ENCODE measurements at places on chromosomes 2 and 18.

DNA sequence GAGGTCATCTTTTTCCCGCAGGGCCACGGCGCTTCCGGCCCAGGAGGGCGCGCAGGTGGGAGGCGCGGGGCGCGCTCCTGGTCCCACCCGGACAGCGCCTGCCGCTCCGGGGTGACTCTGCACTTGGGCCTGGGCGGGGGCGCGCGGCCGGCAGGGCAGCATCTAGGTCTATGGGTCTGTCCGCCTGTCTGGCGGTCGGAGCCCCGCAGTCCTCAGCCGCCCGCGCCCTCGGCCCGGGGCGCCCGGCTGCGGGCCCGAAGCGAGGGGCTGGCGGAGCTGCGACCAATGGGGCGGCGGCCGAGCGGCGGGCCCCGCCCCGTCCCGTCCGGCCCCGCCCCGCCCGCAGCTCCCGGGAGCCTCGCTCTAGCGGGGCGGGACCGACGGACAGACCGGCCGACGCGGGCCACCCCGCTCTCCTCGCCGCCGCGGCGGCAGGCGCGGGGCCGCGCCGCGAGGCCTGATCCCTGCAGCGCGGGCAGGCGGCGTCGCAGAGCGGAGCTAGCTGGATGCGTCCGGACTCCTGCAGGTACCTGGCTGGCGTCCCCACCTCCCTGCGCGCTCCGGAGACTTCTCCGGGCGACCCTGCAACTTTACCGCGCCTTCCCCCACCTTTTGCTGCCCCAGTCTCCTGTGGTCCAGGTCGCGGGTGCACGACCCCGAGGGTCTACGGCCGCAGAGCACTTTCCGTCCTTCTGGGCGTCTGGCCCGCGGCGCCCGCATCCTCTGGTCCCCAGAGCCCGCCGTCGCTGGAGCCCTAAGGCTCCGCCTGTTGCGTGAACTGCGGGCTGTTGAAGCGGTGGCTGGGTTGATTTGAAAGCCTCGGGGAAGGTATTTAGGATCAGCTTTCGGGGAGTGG is at the start of gene KCNS3:
TSS of gene KCNS3 (plus strand) at position 387 of the 856 bp plus-strand sequence. CDS start 52,342 bp downstream, outside the sequence.
- no peak for DNase-seq

GRCh38 chr2:165893556-165893955 is 60.0 kb downstream of the TTC21B start:
- DNase-seq, result no peak

DNA sequence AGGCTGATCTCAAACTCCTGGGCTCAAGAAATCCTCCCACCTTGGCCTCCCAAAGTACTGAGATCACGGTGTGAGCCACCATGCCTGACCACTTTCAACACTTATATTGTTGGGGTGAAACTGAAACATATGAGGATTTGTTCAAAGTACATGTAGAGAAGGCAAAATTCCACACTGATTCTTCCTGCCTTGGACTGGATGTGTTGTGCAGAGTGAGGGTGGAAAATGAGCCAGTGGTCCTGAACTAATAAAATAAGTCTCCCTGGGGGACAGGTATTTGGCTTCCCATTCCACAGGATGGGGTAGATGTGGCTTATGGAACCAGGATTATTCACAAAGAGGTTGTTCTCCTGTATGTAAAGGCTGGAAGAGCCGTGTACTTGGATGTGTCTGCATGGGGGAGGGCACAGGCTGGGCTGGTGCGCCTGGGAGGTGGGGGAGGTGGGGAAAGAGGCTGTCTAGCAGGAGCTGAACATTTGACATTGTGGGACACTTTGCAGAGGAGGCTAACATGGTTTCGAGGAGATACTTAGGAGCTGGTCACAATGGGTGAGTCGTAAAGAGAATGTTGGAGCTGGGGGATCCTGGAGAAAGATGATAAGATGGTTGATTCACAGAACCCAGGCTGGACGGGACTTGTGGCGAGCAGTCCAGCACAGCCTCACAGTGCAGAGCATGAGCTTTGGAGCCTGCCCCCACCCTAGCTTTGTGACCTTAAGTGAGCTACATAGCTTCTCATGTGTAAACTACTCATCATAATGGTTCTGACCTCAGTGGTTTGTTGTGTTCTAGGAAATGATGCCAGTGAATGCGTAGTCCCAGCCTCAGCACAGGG is at the start of gene TXNDC2:
TSS of gene TXNDC2 (plus strand) at position 804 of the 835 bp plus-strand sequence. CDS start 708 bp downstream, outside the sequence.
- DNase-seq, result no peak

- no peak for DNase-seq
Measured at GRCh38 chr2:214902286-214902685, 92.8 kb upstream of the BARD1 start.

GRCh38 chr2:156157670-156158069 is 174.9 kb downstream of the NR4A2 start:
- DNase-seq, result no peak

DNA sequence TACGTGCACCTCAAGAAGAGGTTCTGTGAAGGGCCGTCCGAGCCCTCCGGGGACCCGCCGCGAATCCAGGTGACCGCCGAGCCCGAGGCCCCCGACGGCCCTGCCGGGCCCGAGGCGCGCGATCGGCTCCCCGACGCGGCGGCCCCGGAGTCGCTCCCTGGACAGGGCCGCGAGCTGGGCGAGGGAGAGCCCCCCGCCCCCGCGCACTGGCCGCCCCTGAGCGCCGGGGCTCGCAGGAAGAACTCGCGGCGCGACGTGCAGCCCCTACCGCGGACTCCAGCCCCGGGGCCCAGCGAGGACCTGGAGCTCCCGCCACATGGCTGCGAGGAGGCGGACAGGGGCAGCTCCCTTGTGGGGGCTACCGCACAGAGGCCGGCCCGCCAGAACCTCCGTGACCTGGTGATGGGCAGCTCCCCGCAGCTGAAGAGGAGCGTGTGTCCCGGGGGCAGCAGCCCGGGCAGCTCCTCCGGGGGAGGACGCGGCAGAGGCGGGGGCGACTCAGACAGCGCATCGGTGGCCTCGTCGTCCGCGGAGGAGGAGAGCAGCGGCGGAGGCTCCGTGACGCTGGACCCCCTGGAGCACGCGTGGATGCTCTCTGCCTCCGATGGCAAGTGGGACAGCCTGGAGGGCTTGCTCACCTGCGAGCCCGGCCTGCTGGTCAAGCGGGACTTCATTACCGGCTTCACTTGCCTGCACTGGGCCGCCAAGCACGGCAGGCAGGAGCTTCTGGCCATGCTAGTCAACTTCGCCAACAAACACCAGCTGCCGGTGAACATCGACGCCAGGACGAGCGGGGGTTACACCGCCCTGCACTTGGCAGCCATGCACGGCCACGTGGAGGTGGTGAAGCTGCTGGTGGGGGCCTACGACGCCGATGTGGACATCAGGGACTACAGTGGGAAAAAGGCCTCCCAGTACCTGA is 812 bp downstream of the SOWAHC start:
- no peak for DNase-seq

GRCh38 chr2:160469164-160469563 is 24.4 kb downstream of the RBMS1 start:
- no peak for DNase-seq

- no peak for DNase-seq
Measured at GRCh38 chr2:219679041-219679440, 51.6 kb downstream of the SLC4A3 start.

GRCh38 chr2:128442053-128442751 is 123.5 kb upstream of the HS6ST1 start:
- no peak for DNase-seq

DNA sequence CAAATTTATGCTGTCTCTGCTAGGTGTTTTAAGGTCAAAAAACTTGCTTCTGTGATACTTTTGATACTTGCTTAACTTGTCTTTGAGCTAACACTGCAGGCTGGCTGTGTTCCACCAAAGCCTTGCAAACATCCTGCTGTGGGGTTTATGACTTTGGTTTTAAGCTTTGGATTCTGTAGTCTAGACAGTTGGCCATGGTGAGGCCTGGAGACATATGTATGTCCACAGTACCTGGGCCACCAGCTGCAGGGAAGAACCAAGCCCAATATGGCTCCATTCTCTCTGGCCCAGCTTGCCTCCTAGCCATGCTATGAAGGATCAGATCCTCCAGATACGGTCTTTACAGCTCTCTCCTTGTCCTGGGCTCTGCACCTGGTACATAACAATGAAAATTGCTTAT is 113.9 kb downstream of the INO80D start:
- no peak for DNase-seq

- DNase-seq, result no peak
Measured at GRCh38 chr2:210046851-210047500, 44.5 kb downstream of the RPE start.

DNA sequence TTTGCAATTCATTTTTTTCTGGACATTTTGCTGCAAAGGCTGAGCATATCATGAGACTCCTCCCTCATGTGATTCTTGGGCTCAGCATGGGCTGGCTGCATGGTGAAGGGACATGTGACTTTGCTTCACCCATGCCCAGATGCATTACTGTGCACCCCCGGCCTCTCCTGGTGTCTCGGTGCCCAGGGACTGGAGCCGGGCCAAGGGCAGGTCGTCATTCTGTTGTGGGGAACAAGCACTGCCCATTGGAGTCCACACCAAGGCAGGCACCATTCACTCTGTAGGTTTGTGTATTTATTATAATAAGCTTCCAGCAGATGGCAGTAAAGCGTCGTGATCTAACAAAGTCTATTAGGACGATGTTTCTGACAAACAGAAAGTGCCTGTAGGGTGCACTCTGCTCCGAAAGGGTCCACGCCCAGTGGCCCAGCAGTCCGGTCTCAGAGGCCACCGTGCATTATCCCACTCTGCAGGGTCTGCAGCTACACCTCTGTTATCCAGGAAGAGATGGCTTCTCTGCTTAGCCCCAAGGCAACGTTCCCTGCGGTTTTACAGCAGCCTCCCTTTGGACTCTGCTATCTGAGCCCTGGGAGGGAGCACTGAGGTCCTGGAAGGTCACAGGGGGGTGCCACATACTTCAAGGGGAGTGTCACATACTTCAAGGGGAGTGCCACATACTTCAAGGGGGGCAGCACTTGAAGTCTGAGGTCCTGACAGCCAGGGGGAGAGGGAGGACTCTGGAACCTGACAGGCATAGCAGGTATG is 219.6 kb downstream of the TSN start:
- peak; percentile 15 for DNase-seq

- no peak for DNase-seq
Measured at GRCh38 chr18:62282188-62282629, 42.9 kb upstream of the TNFRSF11A start.

GRCh38 chr18:37544217-37544616 is 21.4 kb downstream of the CELF4 start:
- no peak for DNase-seq

- no peak for DNase-seq
Measured at GRCh38 chr2:207163053-207163755, 2.5 kb downstream of the KLF7 start.

- DNase-seq, result no peak
Measured at GRCh38 chr2:181105562-181105961, 125.2 kb downstream of the UBE2E3 start.

DNA sequence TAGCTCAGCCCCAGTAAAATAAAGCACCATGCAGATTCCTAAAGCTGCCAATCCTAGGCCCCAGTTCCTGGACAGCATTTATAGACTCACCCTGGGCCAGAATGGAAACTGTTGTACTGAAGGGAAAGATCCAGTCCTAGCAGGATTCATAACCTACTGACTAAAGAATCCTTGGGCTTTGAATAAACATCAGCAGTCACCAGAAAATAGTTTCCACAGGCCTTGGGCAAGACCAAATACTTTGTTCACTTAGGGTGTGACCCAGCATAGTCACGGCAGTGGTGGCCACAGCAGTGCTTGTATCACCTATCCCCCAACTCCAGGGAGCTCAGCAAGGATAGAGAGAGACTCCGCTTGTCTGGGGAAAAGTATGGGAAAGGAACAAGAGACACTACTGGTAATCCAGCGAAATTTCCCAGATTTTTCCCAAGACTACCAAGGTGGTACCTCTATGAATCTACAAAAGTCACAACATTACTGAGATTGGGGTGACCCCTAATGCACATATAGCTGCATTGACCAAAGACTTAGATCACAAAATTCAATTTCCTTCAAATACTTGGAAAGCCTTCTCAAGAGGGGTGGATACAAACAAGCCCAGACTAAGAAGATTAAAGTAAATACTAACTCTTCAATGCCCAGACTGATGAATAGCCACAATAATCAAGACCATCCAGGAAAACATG is 748.1 kb upstream of the LRATD1 start:
- DNase-seq, result no peak

DNA sequence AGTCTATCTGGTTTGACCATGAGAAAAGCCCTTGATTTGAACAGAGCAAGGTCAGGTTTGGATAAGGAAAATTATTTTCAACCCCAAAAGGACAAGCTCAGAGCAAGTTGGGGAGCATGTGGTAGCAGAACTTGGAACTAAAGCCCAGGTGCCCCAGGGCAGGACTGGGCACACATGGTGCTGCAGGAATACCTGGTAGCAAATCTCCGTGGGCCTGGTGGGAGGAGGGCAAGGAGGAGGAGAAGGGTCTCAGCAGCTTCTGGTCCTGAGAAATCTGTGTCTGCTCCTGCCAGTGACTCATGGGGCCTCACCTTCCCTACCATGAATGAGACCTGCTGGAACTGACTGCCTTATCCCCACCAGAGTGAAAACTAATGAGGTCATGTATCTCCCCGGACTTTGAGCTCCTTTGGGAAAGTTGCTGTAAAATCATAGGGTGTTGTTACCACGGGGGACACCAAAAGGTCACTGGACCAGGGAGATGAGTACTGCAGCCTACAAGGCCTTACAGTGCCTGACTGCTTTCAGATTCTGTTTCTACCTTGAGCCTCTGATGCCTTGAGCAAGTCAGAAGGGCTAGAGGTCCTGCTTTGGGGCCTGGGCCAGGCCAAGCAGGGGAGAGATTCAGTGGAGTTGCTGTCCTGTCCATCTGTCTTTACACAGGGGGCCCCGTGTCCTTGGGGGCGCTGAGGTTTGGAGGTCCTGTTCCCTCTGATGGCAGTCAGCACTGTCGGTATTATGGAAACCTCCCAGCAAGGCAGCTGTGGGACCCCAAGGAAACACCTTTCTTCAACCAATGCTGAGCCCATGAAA is 304.0 kb downstream of the MYCN start:
- DNase-seq, result no peak

DNA sequence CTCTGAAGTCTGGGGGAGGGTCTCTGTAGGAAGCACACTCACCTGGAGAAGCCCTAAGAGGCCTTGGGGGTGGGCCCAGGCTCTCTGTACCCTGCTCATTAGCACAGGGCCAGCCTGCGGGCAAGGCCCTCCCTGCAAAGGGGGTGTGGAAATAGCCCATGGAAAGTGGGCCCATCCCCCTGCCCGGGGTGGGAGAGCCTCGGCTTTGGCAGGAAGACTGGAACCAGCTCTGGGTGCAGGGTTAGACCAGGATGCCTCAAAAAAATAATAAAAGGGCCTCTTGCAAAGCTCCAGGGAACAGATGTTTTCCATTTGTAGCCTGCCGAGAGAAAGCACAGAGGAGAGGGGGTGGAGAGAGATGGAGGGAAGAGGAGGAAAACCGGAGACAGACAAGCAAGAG is 98.7 kb downstream of the STPG4 start:
- no peak for DNase-seq

- DNase-seq, result peak; percentile 49
Measured at GRCh38 chr2:179898873-179899272, 37.5 kb upstream of the ZNF385B start.

- no peak for DNase-seq
Measured at GRCh38 chr2:225207043-225207442, 164.8 kb upstream of the DOCK10 start.

All from T-helper 2 cell (primary cell).